ENCODE measurements at places on chromosomes 4 and X. TPM values are rescaled to one million over a fixed set of nuclear protein-coding genes. Genes with fewer than 3 reads are reported as not detected.

GRCh38 chrX:22134681-22135080 lies 102.6 kb downstream of the PHEX start:
- peak; percentile 21 for DNase-seq

NPNT gene
- 110 TPM for total RNA-seq

CSAG2 gene
- not detected for total RNA-seq

DNA sequence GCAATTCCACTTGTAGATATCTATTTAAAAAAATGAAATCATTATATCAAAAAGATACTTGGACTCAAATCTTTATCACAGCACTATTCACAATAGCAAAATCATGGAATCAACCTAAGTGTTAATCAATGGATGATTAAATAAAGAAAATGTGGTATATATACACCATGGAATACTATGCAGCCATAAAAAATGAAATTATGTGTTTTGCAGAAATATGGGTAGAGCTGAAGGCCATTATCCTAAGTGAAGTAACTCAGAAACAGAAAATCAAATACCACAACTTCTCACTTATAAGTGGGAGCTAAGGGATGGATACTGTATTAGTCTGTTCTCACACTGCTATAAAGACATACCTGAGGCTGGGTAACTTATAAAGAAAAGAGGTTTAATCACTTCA lies 14.3 kb upstream of the INTU start:
- DNase-seq = no peak

TEX13C gene
- not detected for total RNA-seq

GPR143 gene
- not detected for total RNA-seq

DNA sequence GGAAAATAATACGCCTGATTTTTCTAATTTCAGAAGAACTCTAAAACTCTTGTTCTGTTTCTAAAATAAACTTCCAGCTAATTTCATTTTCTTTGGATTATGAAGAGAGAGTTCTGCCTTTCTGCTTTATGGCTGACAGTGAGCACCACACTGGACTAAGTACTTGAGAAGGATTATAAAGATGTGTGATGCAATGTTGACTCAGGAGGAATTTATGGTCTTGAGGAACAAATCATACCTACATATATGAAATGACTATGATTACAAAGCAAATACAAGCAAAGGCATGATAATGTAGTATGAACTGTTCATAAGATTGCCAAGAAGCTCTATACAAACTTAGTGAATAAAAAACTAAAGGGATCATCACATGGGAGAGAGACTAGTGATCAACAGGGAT lies 13.0 kb upstream of the SLC25A5 start:
- no peak for DNase-seq
